G401 (cell line): ENCODE measurements at places on chromosomes 1 and 21. TPM values are rescaled to one million over a fixed set of nuclear protein-coding genes. Genes with fewer than 3 reads are reported as not detected.

- no peak for DNase-seq
These were observed 50.5 kb downstream of the EYA3 start for GRCh38 chr1:28037946-28038345.

- no peak for DNase-seq
These were observed 6.1 kb upstream of the CD1A start for GRCh38 chr1:158248118-158248517.

The GPR37L1 gene
- total RNA-seq = not detected in 2 replicates

DNA sequence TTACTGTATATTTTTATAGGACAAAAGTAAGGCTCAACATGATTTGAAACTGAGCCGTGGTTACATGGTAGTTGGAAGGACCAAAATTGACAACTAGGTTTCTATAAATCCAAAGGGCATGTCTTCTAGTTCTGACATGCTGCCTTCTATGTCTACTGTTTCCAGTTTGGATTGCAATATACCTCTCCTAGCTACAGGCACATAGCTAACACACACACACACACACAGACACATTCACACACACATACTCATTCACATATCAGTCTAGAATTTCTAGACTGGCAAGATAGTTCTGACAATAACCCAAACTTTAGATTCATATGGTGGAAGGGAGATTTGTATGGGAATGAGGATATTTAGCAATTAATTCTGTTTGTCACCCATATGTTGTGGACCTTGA is 544.8 kb upstream of the CAMK1G start:
- no peak for DNase-seq

- no peak for DNase-seq
These were observed 306.6 kb upstream of the LYPLAL1 start for GRCh38 chr1:218867066-218867465.

The ADSS2 gene
- 37.2 and 52.0 TPM in 2 replicates for total RNA-seq

- DNase-seq = peak; percentile 33
These were observed 574 bp downstream of the ITPKB start for GRCh38 chr1:226738421-226738994.

The S100A10 gene
- not detected in 2 replicates for total RNA-seq

The NUP210L gene
- total RNA-seq = not detected in 2 replicates

GRCh38 chr1:12141163-12141850 is 25.5 kb upstream of the TNFRSF1B start:
- DNase-seq = no peak

GRCh38 chr1:58931756-58932155 is 147.9 kb upstream of the JUN start:
- no peak for DNase-seq

DNA sequence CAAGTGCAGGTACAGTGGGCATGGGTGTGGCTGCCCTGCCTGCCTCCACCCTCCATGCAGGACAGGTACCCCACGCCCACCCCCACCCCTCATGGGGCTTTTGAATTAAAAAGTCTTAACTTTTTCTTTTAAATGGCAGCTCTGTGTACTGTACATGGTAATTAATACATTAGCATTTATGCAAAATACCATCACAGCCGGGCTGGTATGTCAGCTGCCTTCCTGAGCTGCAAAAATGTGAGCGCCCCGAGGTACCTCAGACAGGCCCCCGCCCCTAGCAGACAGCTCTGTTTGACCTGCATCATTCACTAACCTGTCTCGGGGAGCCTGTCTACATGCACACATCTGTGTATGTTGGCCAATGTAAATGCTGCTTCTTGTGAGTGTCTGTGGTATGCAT is 42.2 kb upstream of the POU3F1 start:
- DNase-seq = no peak

- no peak for DNase-seq
These were observed 13.0 kb upstream of the ANGPTL7 start for GRCh38 chr1:11176081-11176706.

DNA sequence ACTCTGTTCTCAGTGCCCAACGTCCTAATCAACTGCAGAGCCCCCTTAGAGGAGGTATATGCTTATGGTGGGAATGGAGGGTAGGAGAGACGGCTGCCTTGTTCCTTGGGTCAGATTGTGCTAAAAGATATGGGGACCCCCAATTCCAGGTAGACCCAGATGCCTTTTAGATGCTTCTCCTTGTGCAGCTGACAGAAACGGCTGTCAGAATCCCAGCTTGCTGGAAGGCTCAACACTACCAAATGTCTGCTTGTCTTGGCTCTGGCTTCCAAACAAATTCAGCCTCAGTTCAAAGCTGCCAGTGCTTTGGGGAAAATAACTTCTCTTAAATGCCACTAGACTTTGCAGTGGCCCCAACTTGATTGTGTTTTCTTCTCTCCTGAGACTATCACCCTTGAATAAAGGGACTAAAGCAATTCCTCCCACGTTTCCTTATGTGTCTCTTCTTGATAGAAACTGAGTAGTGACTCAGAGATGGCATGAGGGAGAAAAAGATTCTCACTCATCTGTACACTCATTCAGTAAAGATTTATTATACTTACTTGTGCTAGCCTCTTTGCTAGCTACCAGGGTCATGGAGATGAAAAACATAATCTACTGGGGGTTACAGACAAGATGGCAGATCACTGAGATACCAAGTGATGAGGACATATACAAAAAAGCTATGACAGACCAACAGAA is 3.4 kb upstream of the RNF19B start:
- no peak for DNase-seq

The CENPF gene
- total RNA-seq = 43.2 and 160 TPM in 2 replicates

The SRM gene
- 12.1 and 24.3 TPM in 2 replicates for total RNA-seq
